ENCODE measurements at places on chromosomes 11 and 22. TPM values are rescaled to one million over a fixed set of nuclear protein-coding genes. Genes with fewer than 3 reads are reported as not detected.

Gene PARVG
- total RNA-seq = 146 TPM

Gene TSGA10IP
- total RNA-seq = not detected

Gene CATSPER1
- total RNA-seq = 16.9 TPM

Gene LRRC56
- total RNA-seq = 2.2 TPM

Gene CTSW
- 1,016 TPM for total RNA-seq

Gene COA4
- total RNA-seq = 26.0 TPM

Gene ZNF215
- total RNA-seq = 0.26 TPM

Gene NXPE2
- not detected for total RNA-seq

Gene APOBEC3G
- total RNA-seq = 237 TPM

Gene CNTN5
- total RNA-seq = not detected

Gene FGF19
- total RNA-seq = not detected

Gene CCDC116
- total RNA-seq = not detected

Gene OR6A2
- total RNA-seq = not detected

Gene C11orf87
- total RNA-seq = not detected

Gene MS4A3
- total RNA-seq = 62.9 TPM

Gene BID
- total RNA-seq = 42.3 TPM

Gene MPEG1
- total RNA-seq = 19.6 TPM

Gene FIBIN
- not detected for total RNA-seq

Gene DDT
- 62.3 TPM for total RNA-seq

Gene NLRP6
- total RNA-seq = 1.7 TPM

Gene HORMAD2
- total RNA-seq = not detected

Gene HBE1
- total RNA-seq = not detected

Gene VSIG2
- total RNA-seq = not detected

Gene ARHGAP42
- 6.0 TPM for total RNA-seq

Gene RAB39A
- total RNA-seq = 0.20 TPM

Gene DEFB131B
- not detected for total RNA-seq

Gene MYOD1
- not detected for total RNA-seq

Gene GTSE1
- 2.9 TPM for total RNA-seq

Gene DDX17
- 578 TPM for total RNA-seq

Gene GAS2L1
- 2.8 TPM for total RNA-seq

Gene WBP2NL
- 3.6 TPM for total RNA-seq

Gene POTEH
- total RNA-seq = 0.25 TPM

Gene UCP3
- 7.8 TPM for total RNA-seq

Gene TIRAP
- total RNA-seq = 24.0 TPM

Gene MN1
- 0.39 TPM for total RNA-seq

Gene HRAS
- total RNA-seq = 35.0 TPM

Gene DCDC1
- not detected for total RNA-seq

Gene OR2D2
- total RNA-seq = not detected

Gene RCOR2
- total RNA-seq = not detected

Gene ACCSL
- total RNA-seq = not detected

Gene HTR3A
- not detected for total RNA-seq

Gene GPR83
- total RNA-seq = 0.32 TPM

Gene RFPL2
- 0.34 TPM for total RNA-seq

Gene OR10D3
- not detected for total RNA-seq

Gene PRR33
- total RNA-seq = 0.14 TPM

Gene C1QTNF4
- 0.78 TPM for total RNA-seq

Gene UBE2L3
- total RNA-seq = 39.7 TPM

Gene RIMBP3C
- total RNA-seq = 0.35 TPM

Gene C22orf31
- total RNA-seq = not detected

Gene POU2F3
- total RNA-seq = not detected

Gene MYRF
- total RNA-seq = 7.3 TPM

Gene GAL3ST1
- not detected for total RNA-seq

Gene SLC6A5
- total RNA-seq = not detected

Gene ADORA2A
- total RNA-seq = 11.0 TPM

Gene ZNF143
- 27.4 TPM for total RNA-seq

Gene MRGPRE
- not detected for total RNA-seq

Gene OR4A16
- not detected for total RNA-seq

Gene PACSIN2
- total RNA-seq = 48.5 TPM

Data from natural killer cell (primary cell).